ENCODE measurements at places on chromosomes 7 and 10. TPM values are rescaled to one million over a fixed set of nuclear protein-coding genes. Genes with fewer than 3 reads are reported as not detected.

The SFRP4 gene
- total RNA-seq, result 0.57 TPM

The CROT gene
- total RNA-seq, result 34.7 TPM

The SLC16A9 gene
- 14.5 TPM for total RNA-seq

The MUC3A gene
- total RNA-seq, result not detected

The OR2A12 gene
- not detected for total RNA-seq

The FBXW4 gene
- total RNA-seq, result 85.3 TPM

The KIAA1549 gene
- total RNA-seq, result 0.18 TPM

The SUGCT gene
- total RNA-seq, result 7.1 TPM

The PKD1L1 gene
- total RNA-seq, result 0.13 TPM

The ANK3 gene
- 59.1 TPM for total RNA-seq

The MYL7 gene
- total RNA-seq, result not detected

The UTF1 gene
- not detected for total RNA-seq

The FANK1 gene
- 7.7 TPM for total RNA-seq

The FAM241B gene
- 1.2 TPM for total RNA-seq

The BICC1 gene
- 3.3 TPM for total RNA-seq

The GPR85 gene
- not detected for total RNA-seq

The MOGAT3 gene
- not detected for total RNA-seq

The MPP7 gene
- total RNA-seq, result 39.4 TPM

The MMD2 gene
- not detected for total RNA-seq

The INSYN2A gene
- 0.19 TPM for total RNA-seq

The SLC26A5 gene
- total RNA-seq, result 0.19 TPM

The FKBP6 gene
- total RNA-seq, result not detected

The ELAPOR2 gene
- 10.9 TPM for total RNA-seq

The MALRD1 gene
- total RNA-seq, result not detected

The RELN gene
- 0.68 TPM for total RNA-seq

The FAM200A gene
- 1.9 TPM for total RNA-seq

The DNAH11 gene
- 7.4 TPM for total RNA-seq

The MMRN2 gene
- 3.4 TPM for total RNA-seq

The PDAP1 gene
- total RNA-seq, result 96.4 TPM

The APBB1IP gene
- 5.5 TPM for total RNA-seq

The MACROH2A2 gene
- total RNA-seq, result 23.5 TPM

The SPDYE6 gene
- total RNA-seq, result not detected

The LFNG gene
- 17.2 TPM for total RNA-seq

The AGR2 gene
- total RNA-seq, result 12.4 TPM

The PIP gene
- total RNA-seq, result not detected

The ADIRF gene
- total RNA-seq, result 74.4 TPM

The GRK5 gene
- 4.9 TPM for total RNA-seq
